ENCODE measurements at places on chromosomes 3 and 15.

DNA sequence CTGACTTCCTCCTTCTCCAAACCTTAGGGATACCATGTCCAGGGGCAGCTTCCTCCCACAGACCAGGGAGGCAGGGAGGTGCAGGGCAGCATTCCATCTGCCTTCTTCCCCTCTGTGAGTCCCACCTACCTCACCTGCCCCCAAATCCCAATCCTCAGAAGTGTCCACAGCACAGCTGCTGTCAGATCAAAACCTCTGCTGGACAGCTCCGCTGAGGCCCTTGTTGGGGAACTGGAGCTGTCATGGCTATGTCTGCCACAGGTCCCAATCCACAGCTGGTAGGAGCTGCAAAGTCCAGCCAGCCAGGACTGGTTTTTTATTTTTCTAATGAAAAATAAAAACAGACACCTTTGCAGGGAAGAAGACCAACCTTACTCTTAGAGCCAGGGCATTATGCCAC lies 40.7 kb upstream of the TBC1D21 start:
- no peak for DNase-seq

DNA sequence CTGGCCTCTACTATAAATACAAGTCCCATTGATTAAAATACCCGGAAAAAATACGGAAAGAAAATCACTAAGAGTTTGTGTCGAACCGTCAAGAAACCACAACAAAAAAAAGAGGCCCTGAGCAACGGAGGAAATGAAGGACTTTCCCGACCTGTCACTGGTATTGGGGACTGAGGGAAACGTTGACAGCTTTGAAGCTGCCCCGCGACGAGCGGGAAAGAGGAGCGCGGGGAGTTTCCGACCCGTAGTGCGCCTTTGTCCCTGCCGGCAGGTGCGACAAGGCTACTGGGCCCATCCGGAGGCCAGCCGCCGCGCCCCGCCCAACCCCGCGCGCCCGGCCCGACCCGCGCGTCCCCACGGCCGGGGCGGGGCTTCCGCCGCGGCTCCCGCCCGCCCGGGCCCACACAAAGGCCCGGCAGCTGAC lies 416 bp downstream of the PBRM1 start:
- DNase-seq: peak; percentile 87

DNA sequence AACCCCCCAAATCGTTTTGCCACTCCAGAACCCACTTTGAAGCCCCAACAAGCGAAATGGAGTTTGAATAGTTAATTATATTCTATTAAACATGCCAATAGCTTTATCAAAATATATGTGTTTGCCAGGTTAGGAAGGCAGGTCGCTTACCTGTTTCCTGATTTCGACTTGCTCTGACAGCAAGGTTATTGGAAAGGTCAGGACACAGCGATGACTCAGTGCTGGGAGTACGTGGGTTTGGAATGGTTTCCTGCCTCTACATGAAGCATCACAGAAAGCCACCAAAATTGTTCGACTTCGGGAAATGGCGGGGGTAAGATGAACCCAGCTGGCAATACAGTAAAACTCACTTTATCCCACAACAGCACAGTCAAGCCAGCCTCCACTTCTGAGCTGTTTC lies 135.6 kb upstream of the ABI3BP start:
- no peak for DNase-seq

DNA sequence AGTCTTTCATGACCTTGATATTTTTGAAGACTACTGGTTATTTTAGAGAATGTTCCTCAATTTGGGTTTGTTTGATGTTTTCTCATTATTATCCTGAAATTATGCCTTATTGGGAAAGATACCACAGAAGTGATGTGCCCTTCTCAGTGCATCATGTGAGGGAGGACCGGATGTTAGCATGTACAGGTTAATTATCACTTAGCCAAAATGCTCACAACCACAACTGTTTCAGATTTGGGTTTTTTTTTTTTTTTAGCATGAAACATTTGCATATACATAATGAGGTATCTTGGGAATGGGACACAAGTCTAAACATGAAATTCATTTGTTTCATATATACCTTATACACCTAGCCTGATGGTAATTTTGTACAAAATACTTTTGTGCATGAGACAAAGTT lies 59.8 kb downstream of the PIK3R4 start:
- no peak for DNase-seq

DNA sequence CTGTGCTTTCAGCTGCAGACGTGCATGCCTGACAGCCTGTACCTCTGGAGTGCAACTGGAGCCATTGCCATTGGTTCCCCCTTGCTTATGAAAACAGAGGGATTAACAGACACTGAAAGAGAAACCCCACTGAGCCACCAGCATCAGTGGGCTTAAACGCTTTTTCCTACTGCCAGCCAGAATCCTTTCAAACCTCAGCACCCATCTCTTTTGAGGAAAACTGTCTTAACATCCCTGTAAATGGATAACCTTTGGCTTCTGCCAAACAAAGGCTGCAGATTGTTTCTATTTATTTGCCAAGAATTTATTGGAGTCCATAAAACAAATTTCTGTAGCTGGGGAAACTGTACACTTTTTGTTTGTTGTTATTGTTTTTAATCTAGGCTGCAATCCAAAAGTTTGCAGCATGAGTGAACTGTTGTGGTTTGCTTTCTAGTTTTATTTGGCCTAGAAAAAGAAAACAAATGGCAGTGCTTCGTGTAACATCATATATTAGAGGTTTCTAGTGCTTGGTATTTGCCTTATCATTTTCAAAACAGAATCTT lies 369.2 kb upstream of the IL12A start:
- no peak for DNase-seq

DNA sequence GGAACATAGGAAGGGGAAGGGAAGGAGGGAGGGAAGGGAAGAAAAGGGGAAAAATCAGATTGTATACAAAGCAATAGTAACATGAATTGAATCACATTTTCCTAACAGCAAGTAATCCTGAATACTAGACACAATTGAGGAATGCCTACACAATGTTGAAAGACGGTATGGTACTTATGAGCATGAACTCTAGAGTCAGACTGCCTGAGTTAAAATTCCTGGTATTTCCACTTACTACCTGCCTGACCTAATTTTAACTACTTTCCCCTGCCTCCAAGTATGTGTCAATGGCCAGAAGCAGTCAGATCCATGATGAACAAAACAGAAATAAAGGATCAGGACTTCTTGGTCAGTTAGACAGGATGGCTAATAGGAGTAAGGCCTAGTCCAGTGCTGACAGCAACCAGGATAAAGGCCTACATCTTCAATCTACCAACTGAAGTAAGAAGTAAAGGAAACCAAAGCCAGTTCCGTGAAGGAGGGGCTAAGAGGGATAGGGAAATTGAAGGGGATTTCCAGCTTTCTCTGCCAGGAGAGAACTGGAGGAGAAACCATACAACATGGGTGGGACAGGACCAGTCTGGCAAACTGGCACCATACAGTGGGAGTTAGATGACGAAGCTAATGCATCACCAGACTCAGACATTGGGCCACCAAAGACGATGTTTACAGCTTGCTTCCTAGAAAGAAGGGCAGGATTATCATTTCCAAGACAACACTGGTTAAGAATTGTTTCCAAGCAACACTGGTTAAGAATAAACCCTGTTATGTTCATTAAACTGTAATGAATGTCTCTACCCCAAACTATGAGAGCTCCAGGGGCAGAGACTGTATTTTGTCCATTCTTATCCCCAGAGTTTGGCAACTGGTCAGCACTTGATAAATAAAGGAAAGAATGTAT lies 151.6 kb upstream of the UBE2E2 start:
- DNase-seq: no peak

DNA sequence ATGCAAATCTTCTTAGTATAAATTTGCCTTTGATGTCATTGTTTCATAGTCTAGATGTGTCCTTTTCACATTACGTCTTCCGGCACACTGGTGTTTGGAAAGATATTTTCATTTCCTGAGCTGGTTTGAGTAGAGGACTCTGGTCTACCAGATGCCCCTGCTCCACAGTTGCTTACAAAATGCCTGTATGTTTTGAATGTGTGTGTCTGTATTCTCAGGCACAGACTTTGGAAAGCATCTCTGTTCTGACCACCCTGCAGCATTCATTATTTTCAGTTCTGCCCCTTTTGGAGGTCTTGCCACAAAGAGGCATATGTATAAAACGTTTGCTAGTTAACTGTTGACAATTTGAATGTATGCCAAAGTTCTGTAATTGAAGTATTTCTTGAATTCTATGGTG lies 236.0 kb upstream of the GOLIM4 start:
- DNase-seq: no peak

- no peak for DNase-seq
These were observed 57.5 kb upstream of the LMCD1 start for GRCh38 chr3:8443829-8444791.

- no peak for DNase-seq
These were observed 81.2 kb downstream of the PLCH1 start for GRCh38 chr3:155663467-155664212.

DNA sequence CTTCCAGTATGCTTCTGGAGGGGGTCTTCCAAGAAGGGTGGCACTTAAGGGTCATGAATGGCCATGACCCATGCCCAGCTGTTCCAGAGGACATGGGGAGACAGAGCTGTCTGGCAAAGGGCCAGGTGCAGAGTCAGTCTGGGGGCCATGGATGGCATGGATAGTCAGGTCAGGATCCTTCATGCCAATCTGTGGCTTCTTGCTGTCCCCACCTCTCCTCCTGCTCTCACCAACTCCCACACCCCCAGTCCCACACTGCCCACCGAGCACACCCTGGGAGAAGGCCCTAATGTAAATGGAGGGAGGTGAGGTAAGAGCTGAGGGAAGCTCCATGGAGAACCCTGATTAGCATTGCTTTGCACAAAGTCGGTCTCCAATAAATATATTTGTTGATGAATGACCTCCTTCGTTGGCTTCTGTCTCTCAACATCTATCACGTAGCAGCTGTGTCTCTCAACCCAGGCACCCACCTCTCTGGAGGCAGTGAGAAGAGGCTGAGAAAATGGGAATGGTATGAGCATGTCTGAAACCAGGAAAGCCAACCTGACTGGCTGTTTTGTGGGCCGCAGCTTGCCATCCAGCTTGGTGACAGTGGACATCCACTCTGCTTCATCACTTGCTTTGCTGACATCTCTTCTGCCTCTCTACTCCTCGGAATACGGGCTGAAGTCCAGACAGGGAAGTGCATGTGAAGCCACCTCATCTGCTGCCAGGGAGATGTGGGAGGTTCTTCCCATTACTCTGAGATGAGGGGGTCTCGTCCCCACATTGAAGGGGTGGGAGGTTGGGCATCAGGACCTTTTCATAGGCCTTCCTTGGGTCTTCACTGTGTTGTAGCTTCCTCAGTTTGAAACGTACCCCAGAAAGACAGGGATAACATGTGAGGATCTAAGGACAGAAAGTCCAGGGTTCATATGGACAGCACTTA lies 37.7 kb upstream of the RAB6B start:
- no peak for DNase-seq

GRCh38 chr3:12442654-12443501 lies 41.4 kb upstream of the TSEN2 start:
- DNase-seq: no peak

GRCh38 chr15:52278135-52278534 lies 17.5 kb downstream of the MYO5C start:
- no peak for DNase-seq

- no peak for DNase-seq
These were observed 114.6 kb downstream of the CYP19A1 start for GRCh38 chr15:51223771-51224229.

- no peak for DNase-seq
These were observed 50.7 kb downstream of the ADAMTS17 start for GRCh38 chr15:100291106-100291505.

- peak; percentile 56 for DNase-seq
These were observed 683 bp upstream of the UNC45A start for GRCh38 chr15:90934256-90934948.

DNA sequence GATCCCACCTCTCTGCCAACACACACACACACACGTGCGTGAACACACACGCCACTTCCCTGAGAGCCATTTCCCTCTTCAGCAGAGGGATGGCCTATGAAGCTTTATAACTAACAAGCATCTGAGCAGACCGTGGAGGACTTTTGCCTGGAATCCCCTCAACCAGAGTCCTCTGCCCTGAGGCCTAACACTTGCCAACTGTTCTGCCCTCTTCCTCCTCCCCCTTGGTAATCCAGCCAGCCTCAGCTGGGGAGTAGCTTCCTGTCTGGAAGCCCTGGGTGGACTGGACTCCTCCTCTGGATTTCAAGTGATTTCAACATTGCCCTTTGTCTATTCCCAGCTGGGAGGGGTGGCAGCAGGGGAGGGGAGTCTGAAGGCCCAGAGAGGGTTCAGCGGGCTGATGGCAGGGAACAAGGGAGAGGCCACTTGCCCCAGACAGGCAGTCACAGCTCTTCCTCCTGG lies 68.4 kb upstream of the HACD2 start:
- DNase-seq: no peak

- no peak for DNase-seq
These were observed 114.7 kb upstream of the LMOD3 start for GRCh38 chr3:69236812-69237707.

- no peak for DNase-seq
These were observed 68.2 kb downstream of the RAB7A start for GRCh38 chr3:128794067-128794768.

GRCh38 chr15:90679959-90680358 lies 37.2 kb upstream of the BLM start:
- DNase-seq: no peak

- no peak for DNase-seq
These were observed 9.2 kb upstream of the TNIK start for GRCh38 chr3:171469376-171469775.

GRCh38 chr3:16671690-16672089 lies 66.5 kb upstream of the DAZL start:
- no peak for DNase-seq

DNA sequence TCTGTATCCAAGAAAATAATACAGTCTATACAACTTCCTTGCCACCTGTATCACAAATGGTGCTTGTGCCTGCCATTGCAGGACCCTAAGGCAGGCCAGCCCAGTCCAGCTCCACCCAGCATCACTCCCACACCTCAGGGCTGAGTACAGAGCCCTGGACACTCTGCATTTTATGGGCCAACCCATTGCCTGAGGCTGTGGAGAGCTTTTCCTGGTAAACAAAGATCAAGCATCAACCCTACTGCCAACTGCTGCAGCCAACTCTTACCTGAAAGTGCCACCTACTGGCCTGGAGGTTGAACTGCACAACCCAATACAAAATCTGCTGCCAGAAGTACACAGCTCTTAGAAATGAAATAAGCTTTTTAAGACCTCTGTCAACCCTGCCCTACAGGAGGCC lies 1082.2 kb downstream of the NAALADL2 start:
- no peak for DNase-seq

Measured in GM19239 (cell line).